ENCODE measurements at places on chromosomes 5 and 9.
A peak's percentile ranks its signal among the peaks of the same experiment; 100 is the strongest.

- DNase-seq = peak; percentile 62
These were observed 984.5 kb upstream of the CDH18 start for GRCh38 chr5:20972419-20972925.

DNA sequence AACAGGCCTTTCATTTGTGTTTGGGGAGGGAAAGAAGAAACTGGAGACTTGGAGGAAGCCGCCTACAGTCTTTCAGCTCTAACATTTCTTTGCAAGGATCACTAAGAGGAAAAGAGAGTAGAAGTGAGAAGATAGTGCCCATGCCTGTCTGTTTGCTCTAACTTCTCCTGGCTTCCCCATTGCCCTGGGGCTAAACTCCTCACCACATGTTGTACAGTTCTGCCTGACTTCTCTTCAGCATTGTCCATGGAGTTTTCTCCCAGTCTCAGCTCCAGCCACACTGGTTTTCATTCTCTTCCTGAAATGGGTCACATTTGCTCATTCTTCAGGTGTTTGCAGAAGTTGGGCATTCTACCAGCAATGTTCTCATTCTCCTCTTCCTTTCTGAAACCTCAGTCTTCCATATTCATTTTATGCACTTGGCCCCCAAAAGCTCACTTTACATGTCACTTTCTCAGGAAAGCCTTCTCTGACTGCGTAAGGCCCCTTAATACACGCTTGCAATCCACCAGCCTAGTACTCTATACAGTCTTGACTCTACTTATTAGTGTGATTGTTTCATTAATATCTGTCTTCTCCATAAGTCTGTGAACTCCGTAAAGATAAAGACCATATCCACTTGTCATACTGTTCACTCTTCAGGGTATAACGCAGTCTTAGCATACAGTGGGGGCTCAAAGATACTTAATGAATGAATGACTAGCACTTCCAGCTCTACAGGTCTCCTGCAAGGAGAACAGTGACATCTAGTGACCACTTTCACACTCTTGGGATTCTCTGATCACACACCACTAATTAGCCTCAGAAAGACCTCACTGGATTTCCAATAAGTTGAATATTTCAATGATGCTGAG, 40.2 kb upstream of the TRIM32 start:
- DNase-seq = peak; percentile 14

DNA sequence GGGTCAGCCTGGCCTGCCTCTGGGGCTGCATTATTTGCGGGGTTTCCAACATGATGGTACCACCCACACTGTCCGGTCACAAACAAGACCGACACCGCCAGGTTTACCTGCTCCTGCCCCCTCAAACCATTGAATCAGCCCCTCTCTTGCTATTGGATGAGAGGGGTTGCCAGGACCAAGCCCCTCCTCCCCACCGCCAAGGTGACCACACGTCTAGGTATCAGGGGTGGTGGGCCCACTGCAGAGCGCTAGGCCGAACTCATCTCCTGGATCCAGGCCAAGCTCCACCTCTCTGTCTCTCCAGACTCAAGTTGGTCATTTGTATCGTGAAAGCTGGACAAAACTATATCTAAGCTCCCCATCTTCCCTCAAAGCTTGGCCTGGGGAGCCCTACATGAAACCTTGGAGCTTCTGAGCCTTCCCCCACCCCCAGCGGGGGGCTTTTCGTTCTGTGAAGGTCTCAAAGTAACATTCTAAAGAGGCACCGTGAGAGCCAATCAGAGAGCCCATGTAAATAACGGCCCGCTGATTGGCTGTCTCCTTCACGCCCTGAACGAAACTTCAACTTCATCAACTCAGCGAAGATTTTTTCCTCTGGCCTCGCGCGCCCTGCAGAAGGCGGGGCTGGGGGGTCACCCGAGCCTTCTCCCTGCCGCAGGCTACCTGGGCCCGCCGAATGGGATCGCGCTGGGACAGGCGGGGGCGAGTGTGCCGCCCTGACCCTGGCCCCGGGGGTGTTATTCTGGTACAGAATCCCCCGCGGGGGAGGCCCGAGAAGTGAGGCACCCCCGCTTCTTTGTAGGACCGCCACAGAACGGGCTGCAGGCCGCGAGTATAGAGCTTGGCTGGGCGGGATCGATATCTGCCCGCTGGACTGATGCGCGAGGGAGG, 49.6 kb upstream of the PSD2 start:
- no peak for DNase-seq

GRCh38 chr9:37998881-37999587, 70.0 kb downstream of the SHB start:
- no peak for DNase-seq

DNA sequence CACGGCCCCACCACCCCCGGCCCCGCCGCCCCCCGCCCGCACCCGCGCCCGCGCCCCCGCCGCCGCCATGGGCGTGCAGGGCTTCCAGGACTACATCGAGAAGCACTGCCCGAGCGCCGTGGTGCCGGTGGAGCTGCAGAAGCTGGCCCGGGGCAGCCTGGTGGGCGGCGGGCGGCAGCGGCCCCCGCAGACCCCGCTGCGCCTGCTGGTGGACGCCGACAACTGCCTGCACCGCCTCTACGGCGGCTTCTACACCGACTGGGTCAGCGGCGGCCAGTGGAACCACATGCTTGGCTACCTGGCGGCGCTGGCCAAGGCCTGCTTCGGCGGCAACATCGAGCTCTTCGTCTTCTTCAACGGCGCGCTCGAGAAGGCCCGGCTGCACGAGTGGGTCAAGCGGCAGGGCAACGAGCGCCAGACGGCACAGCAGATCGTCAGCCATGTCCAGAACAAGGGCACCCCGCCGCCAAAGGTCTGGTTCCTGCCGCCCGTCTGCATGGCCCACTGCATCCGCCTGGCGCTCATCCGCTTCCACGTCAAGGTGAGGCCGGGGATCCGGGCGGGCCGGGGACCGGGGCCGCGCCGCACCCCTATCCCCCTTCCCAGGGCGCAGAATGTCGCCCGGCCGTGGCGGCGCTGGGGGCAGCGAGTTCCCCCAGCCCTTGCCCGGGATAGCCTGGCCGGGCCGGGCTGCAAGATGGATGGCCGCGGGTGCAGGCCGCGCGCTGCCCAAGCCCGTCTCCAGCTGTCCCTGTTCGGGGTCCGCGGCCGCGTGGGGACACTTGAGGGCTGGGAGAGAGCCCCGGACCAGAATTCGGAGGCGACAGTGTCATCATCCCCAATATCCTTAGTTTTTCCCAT, 594 bp downstream of the FAM120A start:
- DNase-seq = no peak

- no peak for DNase-seq
These were observed 36.5 kb downstream of the WWC1 start for GRCh38 chr5:168327994-168328393.

- no peak for DNase-seq
These were observed 1043.1 kb downstream of the DTWD2 start for GRCh38 chr5:117945258-117945657.

DNA sequence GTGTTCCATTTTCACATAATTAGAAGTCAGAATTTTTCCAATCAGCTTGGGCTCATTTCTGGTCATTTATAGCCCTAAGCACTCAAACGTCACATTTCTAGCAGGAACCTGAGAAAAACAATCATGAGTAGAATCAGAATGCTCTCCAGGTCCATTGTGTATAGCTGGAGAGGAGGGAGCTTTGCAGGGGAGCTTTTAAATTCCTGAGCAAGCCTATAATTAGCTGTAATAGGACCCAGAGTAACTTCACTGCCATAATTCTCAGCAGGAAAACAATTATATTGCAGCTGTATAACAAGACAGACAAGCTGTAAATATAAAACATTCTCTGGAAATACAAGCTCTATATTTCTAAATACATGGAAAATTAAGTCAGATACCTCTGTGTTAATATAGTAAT, 637.6 kb upstream of the SGCD start:
- DNase-seq = no peak

Measured in HS-5 (cell line).